Mesenteric fat pad (tissue), 1 donor: ENCODE measurements at places on chromosomes 5 and 9.

DNA sequence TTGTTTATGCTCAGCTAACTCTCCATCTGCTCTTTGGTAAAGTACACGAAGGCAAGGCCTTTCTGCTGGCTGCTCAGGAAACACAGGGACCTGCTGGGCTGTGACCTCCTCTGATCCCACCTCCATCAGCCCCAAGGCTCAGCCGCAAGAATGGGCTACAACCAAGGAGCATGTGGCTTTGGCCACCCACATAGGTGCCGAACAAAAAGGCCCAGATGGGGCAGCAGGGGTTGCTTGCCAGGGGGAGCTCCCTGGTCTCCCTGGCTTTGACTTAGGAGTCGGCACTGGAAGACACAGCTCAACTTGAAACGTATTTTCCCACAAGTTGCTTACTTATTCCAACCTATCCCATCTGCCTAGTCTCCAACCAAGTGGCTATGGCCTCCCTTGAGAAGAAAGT, 461.1 kb downstream of the ICE1 start:
- DNase-seq = no peak

GRCh38 chr5:149399775-149400174, 20.7 kb upstream of the IL17B start:
- no peak for DNase-seq

DNA sequence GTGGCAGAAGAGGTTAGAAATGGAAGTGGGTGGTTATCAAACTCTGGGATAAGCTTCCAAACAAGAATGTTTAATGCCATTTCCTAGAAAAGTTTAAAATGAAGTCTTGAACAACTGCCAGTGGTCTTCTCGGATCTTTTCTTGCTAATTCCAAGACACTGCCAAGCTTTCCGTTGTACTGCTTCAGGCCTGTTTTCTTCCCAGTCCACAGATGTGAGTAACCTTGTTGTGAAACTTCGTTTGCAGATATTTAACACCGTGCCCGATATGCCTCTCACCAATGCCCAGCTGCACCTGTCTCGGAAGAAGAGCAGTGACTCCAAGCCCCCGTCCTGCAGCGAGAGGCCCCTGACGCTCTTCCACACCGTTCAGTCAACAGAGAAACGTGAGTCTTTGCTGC, 269.8 kb downstream of the NR3C1 start:
- DNase-seq = no peak

GRCh38 chr9:7976167-7976755, 176.7 kb upstream of the DMAC1 start:
- no peak for DNase-seq

- DNase-seq = no peak
Measured at GRCh38 chr9:95552255-95552654, 35.5 kb upstream of the PTCH1 start.

- DNase-seq = no peak
Measured at GRCh38 chr9:79061752-79062616, 509.8 kb upstream of the TLE4 start.

DNA sequence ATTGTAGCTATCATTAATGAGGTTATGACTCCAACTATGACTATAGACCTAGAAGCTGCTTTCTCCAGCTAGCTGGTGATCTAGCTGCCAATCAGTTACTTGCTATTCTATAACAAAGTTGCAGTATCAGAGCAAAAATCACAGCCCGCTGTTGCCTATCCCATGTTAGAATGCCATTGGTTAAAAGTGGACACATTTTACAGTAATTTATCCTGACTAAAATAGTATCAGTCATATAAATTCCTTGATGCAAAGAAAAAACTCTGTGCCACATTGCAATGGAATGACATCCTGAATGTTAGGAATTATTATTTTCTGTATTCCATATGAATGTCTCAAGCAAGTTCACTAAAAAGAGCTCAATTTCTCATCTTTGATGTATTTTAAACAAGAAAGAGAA, 626.5 kb downstream of the PDE4D start:
- no peak for DNase-seq

DNA sequence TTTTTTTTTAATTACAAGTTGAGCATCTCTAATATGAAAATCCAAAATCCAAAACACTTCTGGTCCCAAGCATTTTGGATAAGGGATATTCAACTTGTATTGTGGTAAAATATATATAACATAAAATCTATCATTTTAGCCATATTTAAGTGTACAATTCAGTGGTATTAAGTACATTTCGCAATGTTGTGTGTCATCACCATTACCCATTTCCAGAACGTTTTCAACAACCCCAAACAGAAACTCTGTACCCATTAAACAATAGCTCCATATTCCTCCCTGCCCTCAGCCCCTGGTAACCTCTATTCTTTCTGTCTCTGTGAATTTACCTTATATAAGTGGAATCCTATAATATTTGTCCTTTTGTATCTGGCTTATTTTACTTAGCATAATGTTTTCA, 24.9 kb downstream of the TICAM2 start:
- no peak for DNase-seq

DNA sequence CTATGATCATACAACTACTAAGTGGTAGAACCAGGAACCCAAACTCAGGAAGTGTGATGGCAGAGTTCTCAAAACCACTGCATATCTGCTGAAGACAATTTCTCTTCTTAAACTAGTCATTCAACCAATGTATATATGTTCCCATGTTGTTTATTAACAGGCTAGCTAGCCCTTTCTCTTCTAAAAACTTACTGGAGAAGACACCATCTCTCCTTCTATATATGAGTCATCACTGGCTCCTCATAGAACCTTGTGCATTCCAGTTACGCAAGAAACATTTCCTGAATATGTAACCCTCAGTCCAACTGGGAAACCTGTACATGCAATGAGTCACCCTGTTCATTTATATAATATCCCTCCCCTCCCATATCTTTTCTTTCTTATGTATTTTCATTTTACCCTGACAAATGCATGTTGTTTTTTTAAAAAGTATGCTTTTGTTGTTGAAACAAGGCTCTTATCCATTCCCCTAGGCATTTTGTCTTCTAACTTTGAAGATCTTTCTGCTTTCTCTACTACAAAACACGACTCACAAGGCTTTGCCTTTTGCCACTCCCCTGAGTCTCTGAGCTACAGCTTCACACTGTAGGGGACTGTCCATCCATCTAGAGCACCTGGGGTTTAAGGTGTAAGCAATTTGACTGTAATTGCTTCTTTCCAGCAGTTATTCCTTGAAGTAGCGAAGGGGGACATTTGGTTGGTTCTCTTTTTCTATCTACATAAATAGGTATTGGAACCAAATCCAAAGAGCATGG, 119.5 kb downstream of the ANXA1 start:
- DNase-seq = no peak

GRCh38 chr5:173808079-173808808, 79.9 kb upstream of the CPEB4 start:
- no peak for DNase-seq

GRCh38 chr9:77598991-77599390, 49.1 kb downstream of the GNA14 start:
- no peak for DNase-seq

- no peak for DNase-seq
Measured at GRCh38 chr5:168317096-168317520, 25.7 kb downstream of the WWC1 start.

GRCh38 chr5:125480911-125481310, 734.5 kb upstream of the ZNF608 start:
- no peak for DNase-seq

DNA sequence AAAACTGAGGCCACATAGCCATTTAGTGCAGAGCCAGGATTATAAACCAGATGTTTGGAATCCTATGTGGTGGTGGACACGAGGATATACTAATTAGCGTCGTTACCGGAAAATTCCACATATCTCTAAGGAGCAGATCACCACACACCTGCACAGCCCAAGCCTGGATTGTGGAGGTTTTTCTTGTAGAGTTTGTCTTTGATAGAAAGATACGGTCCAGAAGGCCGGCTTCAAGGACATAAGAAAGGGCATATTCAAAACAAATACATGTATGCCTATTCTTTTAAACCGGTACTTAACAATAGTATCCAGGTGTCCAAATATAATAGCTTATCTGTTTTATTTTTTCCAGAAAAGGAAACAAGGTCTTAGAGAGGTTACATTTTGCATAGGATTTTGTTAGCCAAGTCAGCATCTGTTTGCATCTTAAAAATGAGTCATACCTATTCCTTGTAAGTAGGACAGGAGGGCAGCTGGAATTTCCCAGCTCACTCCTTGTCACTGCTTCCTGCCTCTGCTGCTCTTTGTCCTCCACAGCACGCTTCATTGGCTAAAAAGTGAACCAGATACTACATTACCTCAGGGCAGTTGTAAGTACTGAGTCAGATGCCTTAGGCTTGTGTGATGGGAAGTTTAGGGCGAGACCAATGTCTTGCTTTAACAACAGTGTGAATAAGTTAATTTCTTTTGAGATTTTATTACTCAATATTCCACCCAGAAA, 3.6 kb downstream of the TMC1 start:
- no peak for DNase-seq

DNA sequence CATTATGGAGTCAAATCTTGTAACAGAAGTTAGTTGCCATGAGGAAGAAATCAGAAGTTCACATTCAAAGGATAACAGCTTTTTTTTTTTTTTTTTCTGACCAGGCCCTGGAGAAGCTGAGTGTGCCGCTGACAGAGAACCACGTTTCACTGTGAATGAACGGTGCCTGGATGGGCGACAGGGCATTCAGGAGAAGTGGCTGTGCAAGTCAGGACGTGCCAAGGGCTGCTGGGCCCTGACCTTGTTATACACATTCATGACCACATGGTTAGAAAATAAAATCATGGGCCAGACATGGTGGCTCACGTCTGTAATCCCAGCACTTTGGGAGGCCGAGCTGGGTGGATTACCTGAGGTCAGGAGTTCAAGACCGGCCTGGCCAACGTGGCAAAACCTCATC, 91.6 kb downstream of the ANKH start:
- DNase-seq = no peak

DNA sequence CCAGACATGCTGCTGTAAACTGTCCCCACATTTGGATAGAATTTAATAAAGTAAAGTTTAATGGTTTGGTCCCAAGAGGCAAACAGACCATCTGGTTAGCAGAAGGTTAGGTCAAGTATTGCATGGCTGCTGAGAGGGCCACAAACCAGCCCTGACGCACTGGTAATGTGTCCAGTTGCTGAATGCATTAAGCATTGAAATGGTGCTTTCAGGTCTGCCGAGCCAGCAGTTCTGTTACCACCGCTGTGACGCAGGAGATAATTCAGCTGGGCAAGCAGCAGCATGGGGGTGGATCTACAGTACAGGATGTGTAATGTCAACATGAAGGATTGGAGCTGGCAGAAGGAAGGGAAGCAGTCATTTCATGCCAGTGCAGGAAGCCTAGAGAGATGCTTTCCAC, 16.0 kb downstream of the ZNF462 start:
- DNase-seq = no peak

GRCh38 chr5:98341038-98342032, 432.1 kb upstream of the RGMB start:
- DNase-seq = no peak

- DNase-seq = no peak
Measured at GRCh38 chr9:130432362-130432761, 12.4 kb upstream of the ASS1 start.

DNA sequence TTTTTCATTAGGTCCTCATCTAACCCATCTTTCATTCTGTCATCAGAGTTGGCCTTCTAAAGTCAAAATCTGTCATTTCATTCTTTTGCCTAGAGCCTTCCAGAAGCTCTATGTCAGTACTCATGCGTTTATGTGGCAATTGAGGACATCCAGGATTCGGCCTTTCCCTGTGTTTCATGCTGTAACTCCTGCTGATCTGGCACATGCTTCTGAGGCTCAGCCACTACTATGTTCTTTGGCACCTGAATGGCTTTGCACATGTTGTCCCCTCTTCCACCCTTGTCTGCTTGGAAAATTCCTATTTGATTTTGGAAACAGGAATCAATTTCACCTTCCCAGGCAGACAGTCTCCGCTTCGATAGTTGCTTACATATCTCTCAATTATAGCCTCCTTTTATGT, 84.9 kb downstream of the GDNF start:
- no peak for DNase-seq

DNA sequence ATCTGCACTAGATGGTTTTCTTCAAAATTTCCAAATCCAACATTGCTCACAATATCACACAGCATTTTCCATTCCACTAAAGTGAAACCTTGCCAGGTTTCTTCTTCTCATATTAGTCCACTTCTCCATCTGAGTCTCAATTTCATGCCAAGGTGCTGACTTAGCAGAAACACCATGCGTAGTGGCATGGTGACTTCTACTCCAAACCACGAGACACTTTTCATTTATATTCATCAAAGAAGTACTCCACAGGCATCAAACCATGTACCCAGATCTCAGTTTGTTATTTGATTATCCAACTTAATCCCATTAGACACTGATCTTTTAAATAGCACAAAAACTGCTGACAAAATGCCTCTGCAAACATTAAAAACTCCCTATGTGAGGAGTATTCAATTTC, 233.4 kb upstream of the ITGA1 start:
- no peak for DNase-seq

DNA sequence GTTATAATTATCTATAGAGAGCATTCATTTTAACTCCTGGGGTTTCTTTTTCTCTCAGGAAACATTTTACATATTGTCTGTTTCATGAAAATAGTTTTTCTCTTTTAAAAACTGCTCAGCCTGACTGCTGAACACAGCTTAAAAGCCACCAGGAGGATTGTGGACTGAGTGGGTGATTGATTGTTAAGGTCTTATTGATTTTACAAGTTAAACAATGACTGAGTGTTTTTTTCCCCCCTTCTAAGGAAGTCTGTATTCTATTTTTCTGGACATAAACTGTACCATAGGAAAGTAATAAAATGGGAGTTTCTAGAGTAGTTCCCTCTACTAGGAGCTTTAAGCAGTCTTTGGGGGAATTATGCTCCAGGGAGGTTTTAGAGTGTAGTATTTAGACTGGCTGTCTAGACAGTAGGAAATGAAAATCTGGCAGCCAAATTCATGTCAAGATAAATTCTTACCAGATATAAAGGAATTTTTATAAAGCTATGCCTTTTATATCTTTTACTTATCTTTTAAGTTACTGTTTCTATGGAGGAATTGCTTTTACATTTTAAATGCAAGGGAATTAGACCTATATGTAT, 463.9 kb downstream of the PRR16 start:
- DNase-seq = no peak

DNA sequence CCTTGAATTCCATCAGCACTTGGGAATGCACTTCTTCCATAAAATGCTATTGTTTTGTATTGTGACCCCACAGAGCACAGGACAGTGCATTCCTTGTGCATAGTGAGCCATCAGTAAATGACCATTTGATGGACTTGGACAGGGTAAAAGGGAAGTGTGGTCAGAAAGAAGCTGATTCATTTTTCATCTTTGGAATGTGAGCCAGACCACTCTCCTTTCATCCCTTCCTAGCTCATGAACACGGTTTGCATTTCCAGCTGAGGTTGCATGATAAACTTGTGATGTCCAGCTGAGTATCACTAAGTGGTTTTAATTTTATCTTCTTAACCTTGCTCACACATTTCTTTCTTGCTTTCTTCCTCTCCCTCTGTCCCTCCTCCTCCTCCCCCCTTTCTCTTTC, 101.3 kb downstream of the NUDT12 start:
- DNase-seq = no peak

DNA sequence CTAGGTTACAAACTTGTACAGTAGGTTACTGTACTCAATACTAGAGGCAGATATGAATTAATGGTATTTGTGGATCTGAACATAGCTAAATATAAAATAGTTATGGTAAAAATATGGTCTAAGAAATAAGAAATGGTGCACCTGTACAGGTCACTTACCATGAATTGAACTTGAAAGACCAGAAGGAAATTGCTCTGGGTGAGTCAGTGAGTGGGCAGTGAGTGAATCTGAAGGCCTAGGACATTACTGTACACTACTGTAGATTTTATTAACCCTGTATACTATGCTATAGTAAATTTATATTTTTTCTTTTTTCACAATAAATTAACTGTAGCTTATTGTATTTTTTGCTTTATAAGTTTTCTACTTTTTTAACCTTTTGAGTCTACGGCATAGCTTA, 1020.4 kb downstream of the CDH18 start:
- no peak for DNase-seq
